Left renal pelvis (tissue), 4 donors: ENCODE measurements at places on chromosomes 12 and 14. TPM values are rescaled to one million over a fixed set of nuclear protein-coding genes. Genes with fewer than 3 reads are reported as not detected.

DNA sequence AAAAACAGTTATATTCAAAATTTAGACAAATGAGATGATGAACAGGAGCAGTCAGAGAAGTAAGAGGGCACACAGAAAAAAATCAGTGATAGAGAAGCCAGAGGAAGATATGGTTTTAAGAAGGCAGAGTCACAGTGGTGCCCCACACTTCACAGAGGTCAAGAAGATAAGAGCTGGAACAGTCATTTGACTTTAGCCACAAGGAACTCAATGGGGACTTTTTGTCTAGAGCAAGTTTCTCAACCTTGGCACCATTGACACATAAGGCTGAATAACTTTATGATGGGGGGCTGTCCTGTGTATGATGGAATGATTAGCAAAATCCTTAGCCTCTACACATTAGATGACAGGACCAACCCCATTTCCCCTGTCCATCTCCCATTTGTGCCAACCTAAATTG is 172.8 kb upstream of the PLEKHG7 start:
- no peak for DNase-seq

DNA sequence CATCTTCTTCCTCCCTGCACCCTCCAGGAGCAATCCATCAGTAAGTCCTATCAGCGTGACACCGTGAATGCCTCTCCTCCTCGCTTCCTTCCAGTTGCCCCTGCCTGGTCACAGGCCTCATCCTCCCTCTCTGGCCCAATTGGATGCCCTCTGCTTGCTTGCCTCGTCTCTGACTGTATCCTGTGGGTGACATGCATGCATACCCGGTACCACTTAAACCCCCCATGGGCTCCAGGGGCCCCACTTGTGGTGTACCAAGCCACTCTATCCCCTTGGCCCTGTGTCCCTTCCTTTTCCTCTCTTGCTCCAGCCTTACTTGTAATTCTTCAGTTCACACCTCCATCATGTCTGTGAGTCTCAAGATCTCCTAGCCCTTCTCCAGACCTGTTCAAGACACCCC is 106.0 kb upstream of the RTL1 start:
- no peak for DNase-seq

GRCh38 chr14:93789228-93790130 is 1.2 kb upstream of the PRIMA1 start:
- no peak for DNase-seq

- DNase-seq, result no peak
Observed at GRCh38 chr14:101506926-101507835, 54.1 kb upstream of the DIO3 start.

DNA sequence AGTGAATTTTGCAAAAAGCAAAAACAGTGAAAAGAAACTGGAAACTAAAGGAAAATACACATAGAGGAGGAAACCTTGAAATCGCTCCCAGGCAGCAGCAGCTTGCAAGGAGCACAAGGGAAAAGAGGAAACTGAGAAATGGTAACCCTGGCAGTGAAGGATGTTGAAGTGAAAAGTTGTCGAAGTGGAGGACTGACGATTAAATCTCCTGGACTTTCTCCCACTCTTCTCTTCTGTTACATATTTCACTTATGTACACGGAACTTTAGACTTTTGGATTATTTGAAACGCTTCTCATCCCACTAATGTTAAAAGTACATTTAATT is 388.8 kb upstream of the USP15 start:
- DNase-seq, result no peak

- DNase-seq, result no peak
Observed at GRCh38 chr12:131618303-131618658, 92.6 kb upstream of the SFSWAP start.

- no peak for DNase-seq
Observed at GRCh38 chr12:54039417-54040147, 6.7 kb downstream of the HOXC5 start.

GRCh38 chr14:96503306-96503679 is 1.1 kb downstream of the PAPOLA start:
- peak; percentile 5 for DNase-seq

DNA sequence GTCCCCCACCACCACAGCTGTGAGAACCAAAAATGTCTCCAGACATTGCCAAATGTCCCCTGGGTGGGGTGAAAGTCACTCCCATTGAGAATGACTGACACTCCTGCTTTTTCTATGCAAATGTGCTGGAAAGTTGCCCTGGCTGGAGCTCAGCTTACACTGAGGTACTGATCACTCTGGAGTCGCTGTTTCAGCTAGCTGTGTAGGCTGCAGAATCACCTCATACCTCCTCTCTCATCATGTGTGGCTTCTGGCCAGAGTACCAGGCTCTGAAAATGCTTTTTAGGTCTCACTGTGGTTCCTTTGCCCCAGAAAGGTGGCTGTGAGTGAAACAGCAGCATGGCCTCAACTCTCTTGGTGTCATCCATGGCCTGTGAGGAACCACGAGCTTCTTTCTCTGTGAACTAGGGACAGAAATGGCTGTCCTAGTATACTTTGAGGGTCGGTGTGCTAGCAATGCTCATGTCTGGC is 414.4 kb downstream of the DPF3 start:
- DNase-seq, result no peak

DNA sequence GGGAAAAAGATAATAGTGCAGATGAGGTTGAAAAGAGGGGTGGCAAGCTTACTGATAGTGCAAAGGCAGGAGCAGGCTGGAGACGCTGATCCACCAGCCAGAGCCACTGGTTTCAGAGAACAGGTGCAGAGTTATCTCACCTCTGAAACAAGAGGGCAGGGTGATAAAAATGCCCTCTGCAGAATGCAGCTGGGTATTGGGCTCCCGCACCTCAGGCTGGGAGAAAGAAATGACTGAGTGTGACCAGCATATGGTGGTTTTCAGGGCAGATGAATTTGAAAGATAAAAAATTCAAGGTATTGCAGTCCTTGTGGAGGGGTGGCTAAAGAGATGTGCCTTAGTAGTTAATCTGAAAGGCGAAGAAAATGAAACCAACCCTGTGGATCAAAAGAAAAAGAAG is 2.9 kb upstream of the TMEM30B start:
- no peak for DNase-seq

DNA sequence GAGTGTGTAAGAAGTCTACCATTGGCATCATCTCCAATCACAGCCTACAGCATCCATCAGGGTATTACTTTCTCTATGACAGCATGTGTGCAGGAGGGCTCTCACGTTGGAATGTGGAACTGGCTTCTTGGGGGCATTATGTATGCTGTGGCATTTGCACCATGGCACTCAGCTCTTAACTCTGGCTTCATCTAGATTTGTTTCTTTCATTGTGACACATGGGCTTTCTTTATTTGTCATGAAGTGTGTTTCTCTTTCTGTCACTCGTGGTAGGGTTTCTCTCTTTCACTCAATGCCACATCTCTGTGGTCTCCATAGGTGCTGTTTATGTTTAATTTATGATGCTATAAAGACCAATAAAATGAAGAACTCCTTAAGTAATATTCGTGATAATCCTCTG is 191.2 kb upstream of the GARIN2 start:
- no peak for DNase-seq

The RPS6KA5 gene
- 8.9 TPM for polyA plus RNA-seq

The TAS2R8 gene
- not detected for polyA plus RNA-seq

The NPAS3 gene
- 9.6 TPM for polyA plus RNA-seq

The PTPRO gene
- polyA plus RNA-seq, result 181 TPM
